ENCODE measurements at places on chromosomes 1 and 21.
A peak's percentile ranks its signal among the peaks of the same experiment; 100 is the strongest.

DNA sequence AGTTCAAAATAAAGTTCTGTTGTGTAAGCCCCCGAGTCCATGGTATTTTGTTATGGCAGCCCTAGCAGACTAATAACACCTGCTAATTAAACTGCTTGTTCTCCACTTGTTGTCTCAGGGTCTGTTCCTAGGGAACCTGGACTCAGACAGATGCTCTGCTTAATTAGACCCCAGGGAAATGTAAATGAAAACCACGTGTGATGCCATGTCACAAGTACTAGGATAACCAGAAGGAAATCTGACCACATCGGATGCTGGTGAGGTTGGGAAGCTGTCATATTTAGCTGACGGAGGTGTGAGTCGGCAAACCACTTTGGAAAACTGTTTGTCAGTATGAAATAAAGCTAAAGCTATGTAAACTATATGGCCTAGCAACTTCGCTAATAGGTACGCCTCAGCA, 19.6 kb downstream of the EDN2 start:
- no peak for DNase-seq

- DNase-seq = peak; percentile 40
These were observed 28.4 kb downstream of the TRIM33 start for GRCh38 chr1:114482585-114482984.

GRCh38 chr1:3018051-3018471, 3.2 kb upstream of the ACTRT2 start:
- DNase-seq = no peak

DNA sequence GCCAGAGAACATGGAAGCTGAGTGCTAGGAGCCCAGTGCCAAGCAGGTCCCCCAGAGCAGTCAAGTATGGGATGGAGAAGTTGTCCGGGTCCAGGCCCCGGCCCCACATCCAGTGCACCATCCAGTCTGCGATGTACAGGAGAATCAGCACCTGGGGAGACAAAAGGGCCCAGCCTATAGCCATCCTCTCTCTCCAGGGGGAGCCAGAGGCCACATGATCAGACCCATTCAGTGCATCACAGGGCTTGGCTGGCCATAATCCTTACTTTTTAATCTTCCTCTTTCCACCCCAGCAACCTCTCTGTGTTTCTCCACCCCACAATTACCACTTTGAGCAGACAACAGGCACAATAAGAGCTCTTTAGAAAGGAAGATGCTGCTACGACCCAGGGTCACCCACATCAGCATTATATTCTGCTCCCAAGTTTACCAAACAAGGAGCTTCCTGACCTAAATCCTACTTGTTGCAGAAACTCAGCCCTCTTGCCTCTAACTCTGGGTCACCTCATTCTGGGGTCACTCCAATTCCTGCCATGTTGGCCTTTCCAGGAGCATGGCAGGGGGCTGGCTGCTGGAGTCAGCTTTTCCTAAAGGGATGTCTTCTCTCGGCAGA, 16.4 kb upstream of the RAB29 start:
- DNase-seq = peak; percentile 47

GRCh38 chr1:98437011-98437410, 224.5 kb upstream of the SNX7 start:
- DNase-seq = no peak

DNA sequence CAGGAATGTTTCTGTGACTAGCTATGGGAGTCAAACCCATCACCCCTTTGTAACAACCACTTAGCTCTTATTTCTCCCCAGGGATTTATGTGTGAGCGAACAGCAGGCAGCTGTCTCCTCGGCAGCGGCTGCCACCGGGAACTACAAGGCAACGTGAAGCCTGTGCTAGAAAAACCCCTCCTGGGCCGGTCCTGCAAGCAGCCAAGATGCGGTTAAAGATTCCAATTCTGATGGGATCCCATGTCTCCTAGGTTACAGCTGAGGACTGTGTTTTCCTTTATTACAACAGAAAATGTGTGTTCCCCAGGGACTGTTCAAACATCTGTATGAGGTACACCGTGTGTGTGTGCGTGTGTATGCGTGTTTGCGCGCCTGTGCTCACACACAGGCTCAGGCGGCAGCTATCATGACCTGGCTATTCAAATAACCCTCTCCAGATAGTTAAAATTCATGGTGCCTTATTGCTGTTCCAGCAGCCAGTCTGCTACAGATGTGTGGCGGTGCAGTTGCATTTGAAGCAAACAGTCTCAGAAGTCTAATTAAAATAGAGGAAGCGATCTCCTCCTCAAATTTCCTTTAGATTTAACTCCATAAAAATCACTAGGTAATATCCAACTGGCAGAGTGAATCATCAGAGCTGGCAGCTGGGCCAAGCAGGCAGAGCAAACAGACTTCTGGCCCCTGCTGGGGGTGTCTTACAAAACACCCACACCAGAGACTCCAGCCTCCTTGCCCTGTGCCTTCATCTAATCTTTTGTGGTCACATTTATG, 68.0 kb downstream of the LMX1A start:
- DNase-seq = no peak

DNA sequence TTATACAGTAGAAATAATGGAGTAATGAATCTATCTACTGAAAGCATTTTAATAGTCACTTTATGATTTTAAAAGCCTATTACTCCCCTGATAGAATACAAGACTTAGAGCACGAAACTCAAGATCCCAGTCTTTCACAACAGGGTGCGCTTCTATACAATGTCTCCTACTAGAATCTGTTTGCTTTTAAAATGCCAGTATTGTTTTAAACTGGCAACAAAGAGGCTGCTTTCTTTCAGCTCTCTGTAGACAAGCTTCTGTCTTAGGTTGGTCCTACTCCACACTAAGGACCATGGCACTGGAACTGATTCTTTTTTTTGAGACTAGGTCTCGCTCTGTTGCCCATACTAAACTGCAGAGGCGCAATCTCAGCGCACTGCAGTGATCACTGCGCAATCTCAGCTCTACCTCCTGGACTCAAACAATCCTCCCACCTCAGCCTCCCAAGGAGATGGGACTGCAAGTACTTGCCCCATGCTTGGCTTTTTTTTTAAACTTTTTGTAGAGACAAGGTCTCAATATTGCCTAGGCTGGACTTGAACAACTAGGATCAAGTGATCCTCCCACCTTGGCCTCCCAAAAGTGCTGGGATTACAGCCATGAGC, 4.8 kb downstream of the DCAF8 start:
- no peak for DNase-seq

GRCh38 chr1:177045151-177045550, 119.4 kb downstream of the ASTN1 start:
- no peak for DNase-seq

- no peak for DNase-seq
These were observed 34.8 kb downstream of the CDCP2 start for GRCh38 chr1:54117815-54118563.

DNA sequence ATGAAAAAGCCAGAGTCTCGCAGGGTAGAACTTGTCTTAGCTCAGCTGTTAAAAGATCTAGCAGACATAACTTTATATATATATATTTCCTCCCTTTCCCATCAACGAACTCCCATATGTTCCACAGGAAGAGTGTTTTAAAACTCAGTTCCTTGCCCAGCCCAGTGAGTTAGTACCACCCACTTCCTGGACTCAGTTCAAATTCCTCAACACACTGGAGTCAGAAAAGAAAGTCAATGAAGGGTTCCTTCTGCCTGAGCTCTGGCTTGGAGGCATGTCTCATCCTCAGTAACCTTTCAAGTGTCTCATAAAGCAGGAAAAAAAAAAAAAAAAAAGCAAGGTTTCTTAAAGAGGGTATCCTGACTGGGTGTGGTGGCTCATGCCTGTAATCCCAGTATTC, 15.6 kb downstream of the TPM3 start:
- DNase-seq = no peak

GRCh38 chr1:75908717-75909152, 23.5 kb downstream of the ASB17 start:
- DNase-seq = no peak

GRCh38 chr1:182111496-182111895, 50.0 kb upstream of the ZNF648 start:
- DNase-seq = no peak

- no peak for DNase-seq
These were observed 44.0 kb upstream of the HSD3B1 start for GRCh38 chr1:119462964-119463363.

GRCh38 chr1:169102567-169102966, 3.9 kb upstream of the ATP1B1 start:
- no peak for DNase-seq

- DNase-seq = no peak
These were observed 75.2 kb downstream of the NGF start for GRCh38 chr1:115262886-115263285.

DNA sequence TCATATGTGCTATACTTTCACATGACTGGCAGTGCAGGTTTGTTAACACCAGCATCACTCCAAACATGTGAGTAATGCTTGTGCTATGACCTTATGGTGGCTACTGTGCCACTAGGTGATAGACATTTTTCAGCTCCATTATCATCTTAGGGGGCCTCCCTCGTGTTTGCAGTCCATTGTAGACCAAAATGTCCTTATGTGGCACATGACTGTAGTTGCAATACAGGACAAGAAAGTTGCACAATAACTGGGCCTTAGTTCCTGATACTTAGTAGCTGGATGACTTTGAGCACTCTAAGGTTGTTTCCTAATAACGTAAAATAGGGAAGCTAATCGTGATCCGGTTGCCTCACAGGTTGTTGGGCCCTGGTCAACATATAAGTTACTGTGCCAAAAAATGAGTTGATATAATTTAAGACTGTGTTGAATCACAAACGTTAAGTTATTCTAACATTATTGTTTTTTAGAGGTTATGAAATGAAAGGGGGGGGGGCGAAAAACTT, 511 bp upstream of the SNX27 start:
- no peak for DNase-seq

DNA sequence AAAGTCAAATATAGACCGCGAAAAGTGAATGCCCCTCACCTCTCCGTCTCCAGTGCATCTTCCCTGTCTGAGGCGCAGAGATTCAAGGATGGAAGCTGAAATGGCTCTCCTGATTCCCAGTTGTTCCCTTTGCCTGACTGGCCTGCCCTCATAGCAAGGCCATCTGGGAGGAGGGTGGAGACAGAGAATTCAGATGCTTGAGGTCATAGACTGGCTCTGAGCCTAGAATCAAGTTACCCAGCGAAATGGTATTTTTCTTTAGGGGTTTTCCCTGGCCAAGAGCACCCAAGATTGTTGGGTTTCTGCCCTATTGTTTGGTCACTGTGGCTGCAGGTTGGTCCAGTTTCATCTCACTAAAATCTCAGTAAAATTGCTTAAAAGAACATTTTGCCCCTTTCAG, 7.2 kb downstream of the METTL13 start:
- no peak for DNase-seq

GRCh38 chr1:20612221-20612746, 21.0 kb upstream of the PINK1 start:
- no peak for DNase-seq

GRCh38 chr1:164477343-164477742, 81.6 kb upstream of the PBX1 start:
- no peak for DNase-seq

- DNase-seq = no peak
These were observed 6.7 kb downstream of the PHC2 start for GRCh38 chr1:33424205-33424604.

- no peak for DNase-seq
These were observed 452.9 kb downstream of the MATN1 start for GRCh38 chr1:30270461-30270860.

GRCh38 chr1:232579466-232579865, 50.5 kb downstream of the SIPA1L2 start:
- no peak for DNase-seq

DNA sequence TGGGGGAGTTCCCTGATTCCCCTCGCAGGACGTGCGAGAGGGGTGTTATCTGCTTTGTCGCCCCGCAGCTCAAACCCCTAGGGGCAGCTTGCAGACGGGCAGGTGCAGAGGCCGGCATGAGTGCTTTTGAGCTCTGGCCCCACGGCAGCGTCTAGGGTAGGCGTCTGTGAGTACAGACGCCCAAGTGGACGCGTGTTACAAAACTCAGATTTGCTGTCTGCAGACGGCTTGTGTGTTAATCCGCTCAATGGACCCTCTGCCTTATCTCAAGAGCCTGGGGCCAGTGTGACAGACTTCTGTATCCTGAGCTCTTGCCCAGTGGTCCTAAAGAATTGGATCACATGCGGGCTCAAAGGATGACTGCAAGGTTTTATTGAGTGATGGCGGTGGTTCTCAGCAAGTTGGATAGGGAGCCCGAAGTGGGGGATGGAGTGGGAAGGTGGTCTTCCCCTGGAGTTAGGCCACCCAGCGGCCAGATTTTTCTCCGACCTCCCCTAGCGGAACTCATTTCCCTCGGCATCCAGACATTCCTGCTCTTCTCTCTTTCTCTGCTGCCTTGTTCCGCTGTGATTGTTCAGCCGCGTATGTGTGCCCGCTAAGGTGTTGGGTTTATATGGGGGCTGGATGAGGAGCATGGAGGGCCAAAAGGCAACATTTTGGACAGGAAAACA, 9.4 kb downstream of the CFHR4 start:
- DNase-seq = no peak

- no peak for DNase-seq
These were observed 795 bp downstream of the SYT2 start for GRCh38 chr1:202709276-202710041.

GRCh38 chr1:152225678-152226077, 1.7 kb upstream of the HRNR start:
- no peak for DNase-seq

- no peak for DNase-seq
These were observed 3.5 kb downstream of the ARPC5 start for GRCh38 chr1:183632114-183632513.

- peak; percentile 76 for DNase-seq
These were observed 36.6 kb upstream of the HMGN1 start for GRCh38 chr21:39385299-39386145.

DNA sequence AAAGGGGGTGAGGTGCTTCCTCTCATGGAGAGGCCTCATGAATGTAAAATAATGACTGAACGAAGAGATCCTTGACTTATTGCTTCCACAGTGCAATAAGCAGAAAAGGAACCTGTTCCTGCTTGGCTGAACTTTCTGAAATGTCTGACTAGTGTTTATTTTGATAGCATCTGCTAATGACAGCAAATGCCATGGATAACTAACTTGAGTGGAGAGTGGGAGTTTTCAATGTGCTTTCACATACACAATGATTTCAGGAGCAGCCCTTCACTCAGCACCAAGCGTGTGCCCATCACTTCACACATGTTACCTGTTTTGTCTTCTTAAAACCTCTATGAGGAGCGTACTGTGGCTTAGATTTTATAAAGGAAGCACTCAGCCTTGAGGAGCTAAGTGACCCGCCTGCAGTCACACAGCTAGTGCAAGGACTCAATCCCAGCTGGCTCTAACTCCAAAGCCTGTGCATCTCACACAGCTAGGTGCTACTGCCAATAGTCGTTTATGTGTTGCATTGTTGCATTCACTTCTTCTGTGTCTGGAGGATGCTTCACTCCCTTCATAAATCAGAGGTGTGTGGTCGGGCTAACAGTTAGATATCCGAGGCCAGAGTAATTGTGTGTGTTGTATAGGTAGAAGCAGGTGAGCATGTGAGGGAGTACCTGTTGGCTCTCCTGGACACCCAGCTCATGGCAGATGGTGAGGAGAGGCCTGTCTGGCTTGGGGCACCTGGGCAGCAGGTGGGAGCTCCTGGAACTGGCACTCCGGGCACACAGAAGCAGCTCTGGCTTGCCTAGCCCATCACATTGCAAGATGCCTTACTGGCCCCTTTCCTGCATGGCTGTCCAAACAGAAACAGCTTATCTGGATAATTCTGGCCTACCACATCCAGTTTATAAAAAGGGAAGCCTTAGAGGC, 12.8 kb downstream of the CASQ2 start:
- DNase-seq = no peak

GRCh38 chr1:90799326-90799725, 82.2 kb upstream of the BARHL2 start:
- DNase-seq = no peak

- no peak for DNase-seq
These were observed 227 bp downstream of the NBL1 start for GRCh38 chr1:19644395-19644680.

Data from CD4-positive, CD25-positive, alpha-beta regulatory T cell (primary cell).